Dermis lymphatic vessel endothelial cell (primary cell): ENCODE measurements at places on chromosomes 4 and X. TPM values are rescaled to one million over a fixed set of nuclear protein-coding genes. Genes with fewer than 3 reads are reported as not detected.

RGN gene
- total RNA-seq, result 0.33 and 0.34 TPM in 2 replicates

SSX7 gene
- total RNA-seq, result not detected in 2 replicates

TMEM255A gene
- not detected in 2 replicates for total RNA-seq

USP17L22 gene
- total RNA-seq, result not detected in 2 replicates

XG gene
- total RNA-seq, result 0.09 and 0.11 TPM in 2 replicates

PLAC8 gene
- 0.22 TPM in 1 of 2 replicates, not detected in the other for total RNA-seq

PNMA5 gene
- not detected in 2 replicates for total RNA-seq

ADH1C gene
- not detected in 2 replicates for total RNA-seq

SMIM31 gene
- total RNA-seq, result not detected in 2 replicates
